ENCODE measurements at places on chromosomes 13 and 19.

GRCh38 chr13:106548064-106548696 is 12.7 kb upstream of the EFNB2 start:
- DNase-seq: no peak

DNA sequence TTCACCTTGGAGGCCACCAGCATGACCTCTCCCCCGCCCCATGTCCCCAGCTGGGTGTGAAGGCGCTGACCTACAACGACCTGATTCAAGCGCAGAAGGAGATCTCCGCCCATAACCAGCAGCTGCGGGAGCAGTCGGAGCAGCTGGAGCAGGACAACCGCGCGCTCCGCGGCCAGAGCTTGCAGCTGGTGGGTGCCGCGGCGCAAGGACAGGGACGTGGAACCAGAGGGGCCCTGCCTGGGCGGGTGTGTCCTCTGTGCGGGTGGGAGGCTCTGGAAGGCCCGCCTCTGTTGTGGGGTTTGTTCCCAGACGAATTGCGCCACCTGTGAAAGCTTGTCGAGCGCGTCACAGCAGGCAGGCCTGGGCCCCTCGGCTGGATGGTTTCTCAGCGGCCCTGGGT is 22.3 kb downstream of the PLEKHJ1 start:
- no peak for DNase-seq

DNA sequence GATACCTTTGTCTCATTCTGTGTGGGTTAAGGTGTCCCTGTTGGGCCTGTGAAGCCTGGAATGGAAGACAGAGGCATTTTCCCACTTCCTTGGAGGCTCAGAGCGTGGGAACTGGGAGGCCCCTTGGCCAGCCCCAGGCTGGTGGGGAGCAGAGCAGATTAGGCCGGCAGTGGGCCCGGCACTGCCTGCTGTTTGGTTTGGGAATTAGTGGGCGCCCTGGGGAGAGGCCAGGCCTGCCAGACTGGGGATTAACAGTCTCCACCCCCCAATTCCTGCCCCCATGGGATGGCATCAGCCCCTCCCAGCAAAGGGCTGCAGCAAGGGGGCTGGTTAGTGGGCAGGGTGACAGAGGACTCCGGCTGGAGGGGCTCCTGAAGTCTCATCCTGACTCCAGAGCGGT is 3.1 kb upstream of the BEST2 start:
- no peak for DNase-seq

DNA sequence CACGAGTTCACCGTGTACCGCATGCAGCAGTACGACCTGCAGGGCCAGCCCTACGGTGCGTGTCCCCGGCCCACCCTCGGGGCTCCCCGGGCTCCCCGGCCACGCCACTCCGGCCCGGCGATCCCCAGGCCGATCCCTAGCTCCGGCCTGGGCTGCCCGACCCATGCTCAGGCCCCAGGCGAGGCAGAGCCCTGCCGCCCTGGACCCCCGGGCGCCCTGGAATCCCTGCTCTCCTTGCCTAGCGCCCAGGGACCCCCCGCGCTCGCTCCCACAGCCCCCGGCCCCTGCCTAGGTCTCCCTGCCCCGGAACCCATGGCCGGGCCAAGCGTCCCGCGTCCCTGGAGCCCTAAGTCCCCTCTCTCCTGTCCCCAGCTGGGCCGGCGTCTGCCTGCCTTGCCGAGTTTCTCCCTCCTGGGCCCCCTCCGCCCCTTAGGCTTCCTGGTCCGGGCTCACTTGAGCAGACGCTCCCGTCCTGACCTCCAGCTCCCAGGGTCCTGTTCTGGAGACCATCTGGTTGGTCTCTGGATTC is 494 bp downstream of the NCLN start:
- no peak for DNase-seq

GRCh38 chr13:49497272-49497671 is 1.5 kb downstream of the PHF11 start:
- no peak for DNase-seq

- no peak for DNase-seq
Observed at GRCh38 chr13:72403396-72404010, 323.9 kb downstream of the MZT1 start.

DNA sequence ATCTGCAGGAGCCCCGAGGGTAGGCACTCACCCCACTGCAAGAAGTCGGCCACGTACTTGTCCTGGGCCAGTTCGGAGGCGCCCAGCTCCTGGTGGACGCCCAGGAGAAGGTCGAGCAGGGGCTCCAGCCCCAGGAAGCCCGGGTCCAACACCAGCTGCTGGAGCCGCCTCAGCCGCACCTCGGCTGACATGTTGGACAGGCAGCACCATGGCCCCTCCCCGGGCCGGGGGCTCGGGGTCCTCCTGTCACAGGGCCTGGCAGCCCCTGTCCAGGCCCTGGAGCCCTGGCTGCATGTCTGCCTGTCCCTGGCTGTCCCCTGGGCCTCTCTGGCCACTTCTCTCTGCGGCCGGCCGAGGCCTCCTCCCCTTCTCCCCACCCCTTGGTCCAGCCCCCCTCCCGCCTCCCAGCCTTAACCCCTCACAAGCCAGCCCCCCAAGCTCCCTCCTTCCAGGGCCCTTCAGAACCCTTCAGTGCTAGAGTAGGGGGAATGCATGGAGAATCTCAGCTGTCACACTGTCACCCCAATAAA is at the start of gene DMPK:
DMPK (minus strand) TSS at position 329 of the 530 bp plus-strand sequence; CDS start at position 191, 138 bp downstream.
- no peak for DNase-seq

DNA sequence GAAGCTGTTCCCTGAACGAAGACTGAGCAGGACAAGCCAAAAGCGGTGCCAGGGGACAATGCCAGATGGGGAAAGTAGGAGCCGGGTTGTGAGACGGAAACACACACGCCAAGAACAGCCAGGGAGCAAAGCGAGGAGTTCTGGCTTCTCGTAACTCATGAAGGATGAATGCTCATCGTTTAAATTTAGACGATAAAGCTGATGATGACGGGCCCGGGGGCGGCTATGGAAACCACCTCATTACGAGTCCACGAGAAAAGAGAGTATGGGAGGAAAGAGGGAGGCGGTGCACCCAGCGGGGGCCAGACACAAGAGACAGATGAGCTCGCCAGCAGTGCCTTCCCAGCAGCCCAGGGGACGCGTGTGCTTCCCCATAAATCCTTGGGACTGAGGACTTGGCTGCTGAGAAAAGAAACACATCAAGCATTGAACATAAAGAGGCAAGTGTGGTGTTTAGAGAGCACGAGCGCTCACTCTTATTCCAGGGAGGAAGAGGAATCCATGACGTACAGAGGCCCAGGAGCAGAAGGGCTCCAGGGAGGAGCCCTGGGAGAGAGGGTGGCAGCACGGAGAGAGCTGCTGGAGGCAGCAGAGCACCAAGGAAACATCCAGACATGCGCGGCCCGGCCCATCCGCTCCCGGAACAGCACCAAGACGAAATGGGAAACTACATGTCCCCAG is 70.7 kb downstream of the EPS15L1 start:
- no peak for DNase-seq

- DNase-seq: no peak
Observed at GRCh38 chr13:98780451-98780850, 28.0 kb upstream of the SLC15A1 start.

DNA sequence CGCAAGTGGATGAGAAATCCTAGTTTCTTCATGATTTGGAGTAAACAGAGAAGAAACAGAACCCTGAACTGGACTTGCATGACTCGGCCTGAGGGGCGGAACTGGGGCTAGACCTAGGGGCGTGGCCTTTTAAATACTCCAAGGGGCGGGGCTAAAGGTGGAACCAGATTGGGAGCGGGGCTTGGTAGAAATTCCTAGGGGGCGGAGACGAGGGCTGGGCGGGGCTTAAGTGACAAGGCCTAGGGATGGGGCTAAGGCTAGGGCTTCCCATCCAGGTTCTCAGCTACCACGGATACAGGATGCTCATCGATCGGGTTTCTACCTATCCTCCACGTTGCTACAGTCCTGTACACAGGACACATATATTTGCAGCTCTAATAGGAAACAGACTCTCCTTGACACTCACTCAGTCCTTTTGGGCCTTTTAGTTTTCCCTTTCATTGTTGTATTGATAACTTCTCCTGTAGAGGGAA is 372 bp upstream of the ZNF699 start:
- DNase-seq: peak; percentile 84

GRCh38 chr13:51734786-51735185 is 69.2 kb downstream of the DHRS12 start:
- no peak for DNase-seq

- no peak for DNase-seq
Observed at GRCh38 chr19:4807188-4807587, 15.7 kb downstream of the FEM1A start.

DNA sequence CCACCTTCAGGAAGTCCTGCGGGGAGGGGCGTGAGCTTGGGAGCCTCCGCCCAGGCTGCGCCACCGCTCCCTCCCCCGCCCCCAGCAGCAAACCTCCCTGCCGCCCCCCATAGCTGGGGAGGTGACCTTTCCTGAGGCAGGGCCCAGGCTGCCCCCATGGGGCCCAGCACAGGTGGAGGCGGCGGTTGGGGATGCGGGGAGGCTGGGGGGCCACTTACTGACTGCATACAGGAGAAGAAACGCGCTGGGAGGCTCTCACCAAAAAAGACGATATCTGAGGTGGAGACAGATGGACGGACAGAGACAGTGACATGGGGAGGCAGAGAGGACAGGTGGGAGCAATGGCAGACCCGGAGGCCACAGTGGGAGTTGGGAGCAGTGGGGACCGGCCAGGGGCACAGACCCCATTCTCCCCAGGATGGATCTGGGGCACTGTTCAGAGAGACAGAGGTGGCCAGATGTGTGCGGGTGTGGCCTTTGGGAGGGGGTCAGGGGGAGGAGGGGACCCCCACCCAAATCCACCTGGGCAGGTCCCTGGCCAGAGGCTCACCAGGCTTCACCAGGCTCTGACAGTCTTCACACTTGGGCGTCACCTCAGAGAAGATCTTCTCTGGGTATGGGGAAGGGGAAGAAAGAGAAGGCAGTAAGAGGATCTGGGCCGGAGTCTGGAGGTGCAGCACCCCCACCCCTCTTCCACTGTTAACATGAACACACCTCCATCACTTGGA is 3.0 kb upstream of the RINL start:
- DNase-seq: no peak

DNA sequence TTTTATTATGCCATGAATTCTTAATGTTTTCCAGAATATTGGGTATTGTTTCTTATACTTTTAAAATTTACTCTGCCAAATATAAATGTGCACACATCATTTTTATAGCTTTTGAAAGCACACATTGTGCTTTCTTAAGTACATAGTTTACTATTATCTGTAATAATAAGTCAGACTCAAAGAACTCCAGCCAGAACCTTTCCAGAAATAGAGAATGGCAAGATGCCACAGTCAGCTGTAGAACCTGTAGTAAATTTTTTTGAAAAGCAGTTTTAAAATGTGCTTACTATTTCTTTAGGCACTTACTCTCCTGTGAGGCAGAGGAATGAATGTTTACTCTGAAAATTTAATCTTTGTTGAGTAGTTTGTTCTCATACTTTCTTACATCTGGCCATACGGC is 1287.1 kb downstream of the PCDH9 start:
- DNase-seq: no peak

DNA sequence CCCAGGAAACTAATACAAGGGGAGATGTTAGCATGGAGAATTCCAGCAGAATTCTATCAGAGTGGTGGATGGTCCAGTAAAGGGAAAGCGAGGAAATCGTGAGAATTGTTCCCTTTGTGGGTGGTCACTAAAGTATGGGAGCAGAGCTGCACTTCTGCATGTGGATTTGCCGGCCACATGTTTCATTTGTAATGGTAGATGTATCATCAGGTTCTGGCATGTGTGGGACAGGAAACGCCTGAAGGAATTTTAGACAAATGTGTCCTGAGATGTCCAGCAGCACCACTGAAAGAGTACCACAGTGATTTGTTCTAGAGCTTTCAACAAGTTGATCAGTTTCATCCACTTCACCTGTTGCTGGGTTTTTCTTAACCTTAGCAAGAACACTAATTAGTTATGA is 308.4 kb downstream of the SHISA2 start:
- no peak for DNase-seq

GRCh38 chr19:15154002-15154612 is 46.7 kb downstream of the NOTCH3 start:
- DNase-seq: no peak

GRCh38 chr13:97388373-97388772 is 45.6 kb upstream of the RAP2A start:
- DNase-seq: no peak

GRCh38 chr13:31930490-31930889 is 101.1 kb upstream of the FRY start:
- no peak for DNase-seq

GRCh38 chr19:29187676-29188075 is 25.3 kb downstream of the UQCRFS1 start:
- DNase-seq: no peak

GRCh38 chr13:34748073-34748472 is 194.0 kb upstream of the NBEA start:
- DNase-seq: no peak

DNA sequence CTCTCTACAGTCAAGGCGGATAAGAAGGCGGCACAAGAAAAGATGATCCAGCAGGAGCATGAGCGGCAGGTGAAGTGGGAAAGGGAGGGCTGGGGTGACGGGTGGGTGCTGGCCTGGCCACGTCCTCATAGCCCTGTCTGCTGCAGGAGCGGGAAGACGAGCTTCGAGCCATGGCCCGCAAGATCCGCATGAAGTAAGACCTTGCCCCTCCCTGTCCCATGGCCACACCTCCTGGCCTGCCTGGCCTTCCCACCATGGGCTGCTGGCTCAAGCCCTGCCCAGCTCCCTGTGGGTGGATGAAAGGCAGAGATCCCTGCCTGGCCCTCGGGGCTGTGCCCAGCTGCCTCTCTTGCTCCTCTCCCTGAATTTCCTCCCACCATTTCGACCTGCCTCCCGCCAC is 7.2 kb downstream of the ZNF296 start:
- no peak for DNase-seq

All from NCI-H2081 treated with DMSO at 0.1 percent for 48 hours (cell line).